ENCODE measurements at places on chromosomes 5 and 9.

- DNase-seq: no peak
Measured at GRCh38 chr5:172910828-172911627, 48.2 kb upstream of the RPL26L1 start.

- peak; percentile 31 for DNase-seq
Measured at GRCh38 chr5:149434162-149435014, 55.3 kb upstream of the IL17B start.

DNA sequence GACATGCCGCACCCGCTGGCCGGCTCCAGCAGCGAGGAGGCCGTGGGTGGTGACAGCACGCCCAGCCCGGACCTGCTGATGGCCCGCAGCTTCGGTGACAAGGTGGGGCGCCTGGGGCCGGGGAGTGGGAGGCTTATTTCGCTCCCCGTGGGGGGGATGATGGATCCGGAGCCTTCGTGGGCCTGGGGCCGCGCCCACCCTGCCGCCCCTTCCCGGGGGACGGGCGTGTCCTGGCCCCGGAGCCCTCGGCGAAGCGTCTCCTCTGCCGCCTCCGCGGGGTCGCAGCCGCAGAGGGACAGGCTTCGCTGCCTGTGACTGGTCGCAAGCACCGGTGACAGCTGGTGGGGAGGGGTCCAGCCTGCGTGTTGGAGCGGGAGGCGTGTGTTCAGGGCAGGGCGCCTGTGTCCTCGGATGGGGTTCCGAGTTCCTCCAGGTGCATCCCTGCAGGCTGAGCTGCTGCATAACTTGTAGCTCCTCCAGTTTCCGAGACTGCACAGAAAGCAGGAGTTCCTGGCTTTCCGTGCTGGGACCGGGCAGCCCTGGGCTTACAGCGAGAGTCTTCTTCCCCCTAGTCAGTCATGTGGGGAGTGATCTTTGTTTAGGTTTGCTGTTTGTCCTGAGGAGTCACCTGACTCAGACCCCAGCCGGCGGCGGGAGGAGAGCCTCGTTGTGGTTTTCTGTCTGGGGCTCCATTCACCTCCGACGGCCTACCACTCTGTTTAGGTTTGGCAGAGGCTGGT is 666 bp downstream of the SNX30 start:
- peak; percentile 52 for DNase-seq

DNA sequence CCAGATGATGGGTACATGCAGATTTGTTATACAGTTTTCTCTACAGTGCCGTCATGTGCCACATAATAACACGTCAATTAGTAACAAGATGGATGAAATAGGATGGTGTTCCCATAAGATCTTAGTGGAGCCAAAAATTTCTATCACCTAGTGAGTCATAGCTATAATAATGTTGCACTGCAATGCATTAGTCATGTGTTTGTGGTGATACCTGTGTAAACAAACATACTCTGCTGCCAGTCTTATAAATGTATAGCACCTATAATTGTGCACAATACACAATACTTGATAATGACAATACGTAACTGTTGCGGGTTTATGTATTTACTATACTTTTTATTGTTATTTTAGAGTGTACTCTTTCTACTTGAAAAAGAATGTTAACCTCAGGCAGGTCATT is 865.4 kb downstream of the MAT2B start:
- no peak for DNase-seq

- no peak for DNase-seq
Measured at GRCh38 chr5:1345876-1346626, 1.2 kb upstream of the CLPTM1L start.

DNA sequence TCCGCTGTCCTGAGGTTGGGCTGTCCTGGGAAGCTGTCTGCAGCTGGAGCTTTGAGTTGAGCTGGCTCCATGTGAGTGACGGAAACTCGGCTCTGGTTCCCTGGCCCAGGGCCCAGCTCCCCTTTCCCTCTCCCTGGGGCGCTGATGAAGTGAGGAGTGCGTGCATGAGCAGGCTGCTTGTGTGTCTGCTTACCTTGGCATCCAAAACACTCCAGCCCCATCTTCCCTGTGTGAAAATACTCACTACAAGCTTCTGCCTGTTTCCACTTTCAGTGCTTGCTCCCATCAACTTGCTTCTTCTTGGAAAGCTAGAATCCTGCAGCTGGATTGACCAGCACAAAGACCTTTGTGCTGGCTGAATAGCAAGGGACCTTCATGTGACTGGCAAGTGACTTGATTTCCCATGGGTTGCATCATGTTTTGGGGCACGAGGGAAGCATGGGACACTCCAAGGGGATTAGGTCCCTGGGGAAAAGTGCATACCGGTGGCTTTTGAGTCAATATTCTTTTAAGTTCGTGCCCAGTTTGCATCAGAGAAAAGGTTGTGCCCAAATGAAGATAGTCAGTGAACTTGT is 198.1 kb downstream of the GADD45G start:
- no peak for DNase-seq

DNA sequence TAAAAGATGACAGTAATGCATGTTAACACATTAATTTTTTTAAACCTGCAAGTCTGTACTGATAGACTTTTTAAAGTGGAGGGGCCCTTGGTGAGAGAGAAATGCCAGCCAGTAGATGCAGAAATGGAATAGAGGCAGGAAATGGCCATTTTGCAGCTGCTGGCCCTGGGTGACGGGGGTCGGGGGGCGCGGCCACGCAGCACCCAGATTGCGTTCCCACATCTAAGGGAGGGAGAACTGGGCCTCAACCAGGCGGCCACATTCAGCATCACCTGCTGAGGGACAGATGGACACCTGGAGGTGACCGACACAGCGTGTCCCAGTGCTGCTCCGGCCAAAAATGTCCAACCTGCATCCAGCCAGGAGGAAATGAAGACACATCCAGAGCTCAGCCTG is 6.3 kb upstream of the CLIC3 start:
- DNase-seq: no peak

- DNase-seq: no peak
Measured at GRCh38 chr9:86405926-86406325, 51.7 kb upstream of the TUT7 start.

DNA sequence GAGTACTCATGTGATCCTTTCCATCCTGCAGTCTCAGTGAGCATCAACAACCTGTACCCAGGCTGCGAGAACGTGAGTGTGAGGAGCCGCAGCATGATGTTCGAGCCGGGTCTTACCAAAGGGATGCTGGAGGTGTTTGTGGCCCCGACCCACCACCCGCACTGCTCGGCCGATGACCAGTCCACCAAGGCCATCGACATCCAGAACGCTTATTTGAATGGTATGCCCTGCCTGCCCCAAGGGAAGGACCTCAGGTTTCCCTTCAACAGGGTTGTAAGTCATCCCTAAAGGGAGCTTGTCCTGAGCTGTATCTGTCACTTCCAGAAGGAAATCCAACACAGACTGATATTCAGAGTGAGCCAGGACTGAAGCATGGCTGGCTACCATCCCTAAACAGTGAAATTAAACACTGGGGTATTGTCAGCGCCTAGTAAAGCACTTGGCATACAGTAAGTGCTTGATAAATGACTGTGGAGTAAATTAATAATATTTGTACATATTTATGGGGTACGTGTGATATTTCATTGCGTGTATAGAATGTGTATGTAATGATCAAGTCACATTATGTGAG is 39.3 kb upstream of the CTSL start:
- peak; percentile 9 for DNase-seq

GRCh38 chr5:58410441-58410840 is 49.4 kb downstream of the PLK2 start:
- no peak for DNase-seq

- no peak for DNase-seq
Measured at GRCh38 chr5:73395256-73395655, 53.3 kb downstream of the FOXD1 start.

- no peak for DNase-seq
Measured at GRCh38 chr5:57779383-57780223, 297.0 kb upstream of the ACTBL2 start.

GRCh38 chr9:21852754-21853153 is 50.3 kb downstream of the MTAP start:
- DNase-seq: no peak

DNA sequence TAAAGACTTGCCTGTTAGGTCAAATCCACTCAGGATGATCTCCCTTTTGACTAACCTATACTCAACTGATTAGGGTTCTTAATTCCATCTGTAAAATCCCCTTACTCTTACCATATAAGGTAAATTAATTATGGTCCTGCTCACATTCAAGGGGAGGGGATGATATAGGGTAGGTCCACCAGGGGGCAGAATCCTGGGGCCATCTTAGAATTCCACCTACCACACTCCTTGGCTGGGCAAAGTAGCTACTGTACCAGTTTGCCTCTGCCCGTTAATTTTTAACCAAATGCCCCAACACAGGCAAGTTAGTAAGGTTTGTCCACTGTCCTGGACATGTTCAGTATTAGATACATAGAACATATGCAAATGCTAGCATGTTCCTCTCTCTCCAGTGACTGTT is 262.4 kb downstream of the SEMA5A start:
- no peak for DNase-seq

GRCh38 chr5:59645380-59645779 is 248.1 kb downstream of the PDE4D start:
- DNase-seq: no peak

DNA sequence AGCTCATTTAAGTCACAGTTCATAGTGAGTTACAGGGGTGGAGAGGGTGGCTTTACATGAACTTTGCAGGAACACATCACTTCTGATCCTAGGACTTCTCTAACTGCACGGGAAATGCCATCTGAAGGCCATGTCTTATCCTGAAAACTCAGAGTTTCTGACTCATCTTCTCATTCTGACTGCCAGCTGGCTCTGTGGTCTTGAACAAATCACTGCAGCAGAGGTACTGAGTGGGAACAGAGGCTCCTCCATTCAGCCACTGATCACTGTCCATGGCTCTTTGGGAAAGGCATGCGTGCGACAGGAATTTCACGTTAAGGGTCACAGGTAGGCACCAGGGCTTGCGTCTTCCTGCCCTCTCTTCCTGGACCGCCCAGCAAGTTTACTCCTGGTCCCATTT is 114.6 kb upstream of the LRRTM2 start:
- no peak for DNase-seq

DNA sequence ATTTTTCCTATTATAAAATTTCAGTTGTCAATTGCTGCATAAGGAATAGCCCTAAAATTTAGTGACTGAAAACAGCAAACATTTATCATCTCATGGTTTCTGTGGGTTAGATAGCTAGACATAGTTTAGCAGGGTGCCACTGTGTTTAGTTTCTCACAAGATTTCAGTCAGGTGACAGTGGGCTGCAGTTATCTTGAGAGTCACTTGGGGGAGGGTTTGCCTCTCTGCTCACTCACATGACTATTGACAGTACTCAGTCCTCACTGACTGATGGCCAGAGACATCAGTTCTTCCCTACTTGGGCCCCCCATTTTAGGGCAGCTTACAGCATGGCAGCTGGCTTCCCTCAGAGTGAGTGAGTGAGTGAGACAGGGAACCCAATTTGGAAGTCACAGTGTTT is 42.0 kb downstream of the PBX3 start:
- DNase-seq: no peak

DNA sequence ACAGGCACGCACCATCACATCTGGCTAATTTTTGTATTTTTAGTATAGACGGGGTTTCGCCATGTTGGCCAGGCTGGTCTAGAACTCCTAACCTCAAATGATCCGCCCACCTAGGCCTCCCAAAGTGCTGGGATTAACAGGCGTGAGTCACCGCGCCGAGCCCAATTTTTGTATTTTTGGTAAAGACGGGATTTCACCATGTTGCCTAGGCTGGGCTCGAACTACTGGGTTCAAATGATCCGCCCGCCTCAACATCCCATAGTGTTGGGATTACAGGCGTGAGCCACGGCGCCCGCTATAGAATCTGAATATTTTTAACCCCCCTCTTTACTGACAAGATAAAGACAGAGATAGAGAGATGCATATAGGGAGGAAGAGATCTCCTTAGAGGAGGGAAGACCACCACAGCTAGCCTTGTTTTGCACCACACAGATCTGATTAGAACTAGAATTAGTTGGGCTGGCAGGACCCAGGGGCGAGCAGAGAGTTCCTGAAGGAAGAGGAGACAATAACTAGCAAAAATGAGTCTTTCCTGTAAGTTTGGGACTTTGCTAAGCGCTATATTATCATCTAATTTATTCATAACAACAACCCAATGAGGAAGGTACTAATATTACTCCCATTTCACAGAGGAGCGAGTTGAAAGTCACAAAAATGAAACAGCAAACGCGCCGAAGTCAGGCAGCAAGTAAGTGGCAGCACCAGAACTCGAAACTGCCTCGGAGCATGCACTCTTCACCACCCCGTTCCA is 1.5 kb upstream of the ANKHD1 start:
- no peak for DNase-seq

DNA sequence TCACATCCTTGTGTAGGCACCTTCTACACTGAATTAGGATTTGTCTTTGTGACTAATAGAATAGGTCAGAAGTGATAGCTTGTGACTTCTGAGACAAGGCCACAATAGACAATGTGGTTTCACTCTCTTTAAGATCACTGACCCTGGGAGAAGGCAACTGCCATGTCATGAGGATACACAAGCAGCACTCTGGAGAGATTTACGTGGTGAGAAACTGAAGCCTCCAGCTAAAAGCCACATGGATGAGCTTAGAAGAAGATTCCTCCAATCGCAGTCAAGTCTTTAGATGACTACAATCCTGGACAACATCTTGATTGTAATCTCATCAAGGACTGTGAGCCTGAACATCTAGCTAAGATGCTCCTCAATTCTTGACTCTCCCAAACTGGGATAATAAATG is 206.6 kb downstream of the ESM1 start:
- no peak for DNase-seq

DNA sequence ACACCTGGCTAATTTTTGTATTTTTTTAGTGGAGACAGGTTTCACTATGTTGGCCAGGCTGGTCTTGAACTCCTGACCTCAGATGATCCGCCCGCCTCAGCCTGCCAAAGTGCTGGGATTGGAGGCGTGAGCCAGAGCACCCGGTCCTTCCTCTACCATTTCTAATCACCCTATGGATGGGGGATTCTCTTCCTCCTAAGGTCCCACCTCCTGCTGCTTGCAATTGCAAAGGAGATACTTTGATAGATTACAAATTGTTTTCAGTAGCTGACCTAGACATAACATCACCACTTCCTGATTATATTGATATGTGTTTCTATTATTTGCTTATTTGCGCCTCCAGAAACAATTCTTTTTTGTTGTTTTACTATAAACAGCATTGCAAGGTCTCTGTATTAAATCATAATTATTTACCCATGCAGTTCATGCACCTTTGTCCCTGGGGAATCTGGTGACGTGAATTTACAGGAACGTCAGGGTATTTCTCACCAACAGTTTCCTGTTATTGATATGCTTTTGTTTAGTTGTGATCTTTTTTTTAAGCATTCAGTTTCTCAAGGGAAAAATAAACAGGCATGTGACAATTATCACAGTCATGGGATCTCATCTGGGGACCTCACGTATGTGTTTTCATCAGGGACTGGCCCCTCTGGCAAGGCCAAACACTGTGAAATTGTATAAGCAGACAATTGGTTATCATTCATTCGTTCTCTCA is 43.2 kb downstream of the ESM1 start:
- no peak for DNase-seq

- DNase-seq: no peak
Measured at GRCh38 chr5:138128334-138128733, 10.9 kb downstream of the NME5 start.

- DNase-seq: no peak
Measured at GRCh38 chr9:134031783-134032182, 6.5 kb downstream of the BRD3OS start.

All from hypothalamus (tissue), 51 donors.